Heart left ventricle (tissue), 16 donors: ENCODE measurements at places on chromosomes 5 and 9.

DNA sequence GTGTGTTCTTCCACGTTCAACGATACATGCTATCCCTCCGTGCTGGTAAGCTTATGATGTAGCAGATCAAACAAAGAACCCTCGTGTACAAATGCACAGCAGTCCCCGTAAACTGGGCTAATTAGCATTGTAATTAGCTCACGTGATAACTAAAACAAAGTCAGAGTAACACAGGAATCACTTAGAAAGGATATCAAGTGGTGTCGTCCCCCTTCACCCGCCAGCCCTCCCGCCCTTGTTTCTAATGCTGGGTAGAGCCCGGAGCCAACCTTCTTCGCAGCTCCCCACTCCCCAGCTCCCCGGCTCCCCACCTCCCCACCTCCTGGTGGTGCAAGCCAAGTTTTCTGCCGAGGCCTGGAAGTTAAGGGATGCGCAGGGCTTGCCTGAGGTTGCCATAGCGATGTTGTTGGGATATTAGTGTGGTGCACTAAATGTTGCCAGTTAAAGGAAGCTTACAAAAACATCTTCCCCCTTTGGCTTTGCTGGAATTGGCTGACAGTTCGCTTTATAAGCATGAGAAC lies 357.9 kb upstream of the CCNH start:
- no peak for DNase-seq

DNA sequence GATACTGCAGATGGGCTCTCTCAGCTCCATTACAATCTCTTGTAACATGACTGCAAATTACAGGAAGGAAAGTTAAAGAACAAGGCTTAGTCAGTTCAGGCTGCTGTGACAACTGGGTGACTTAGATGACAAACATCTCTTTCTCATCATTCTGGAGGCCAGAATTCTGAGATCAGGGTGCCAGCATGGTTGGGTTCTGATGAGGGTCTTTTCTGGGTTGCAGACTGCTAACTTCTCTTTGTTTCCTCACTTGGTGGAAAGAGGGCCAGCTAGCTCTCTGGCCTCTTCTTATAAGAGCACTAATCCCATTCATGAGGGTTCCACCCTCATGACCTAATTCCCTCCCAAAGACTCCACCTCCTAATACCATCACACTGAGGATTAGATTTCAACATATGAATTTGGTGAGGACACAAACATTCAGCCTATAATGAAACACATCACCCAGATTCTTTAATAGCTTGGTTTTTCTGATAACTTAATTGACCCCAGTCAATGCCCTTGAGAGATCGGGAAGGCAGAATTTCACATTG lies 73.6 kb upstream of the MAMDC2 start:
- DNase-seq, result no peak

DNA sequence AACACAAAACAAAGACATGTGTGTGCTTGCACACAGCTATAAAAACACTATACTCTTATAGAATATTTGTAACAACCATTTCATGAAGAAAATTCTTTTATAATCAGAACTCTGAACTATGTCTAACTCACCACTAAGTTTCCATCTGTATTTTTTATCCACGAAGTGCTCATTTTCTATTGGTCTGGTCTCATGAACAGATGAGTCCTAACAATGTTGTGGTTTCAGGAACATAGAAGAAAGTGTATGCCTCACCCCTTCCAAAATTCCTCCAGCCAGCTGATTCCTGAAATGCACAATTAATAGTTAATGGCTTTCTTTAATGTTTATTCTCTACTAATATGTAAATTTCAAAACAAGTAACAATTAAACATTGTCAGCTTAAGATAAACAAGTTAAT lies 325.3 kb upstream of the GRAMD2B start:
- no peak for DNase-seq

- DNase-seq, result no peak
These were observed 49.8 kb downstream of the PRRT1B start for GRCh38 chr9:131594906-131595665.

DNA sequence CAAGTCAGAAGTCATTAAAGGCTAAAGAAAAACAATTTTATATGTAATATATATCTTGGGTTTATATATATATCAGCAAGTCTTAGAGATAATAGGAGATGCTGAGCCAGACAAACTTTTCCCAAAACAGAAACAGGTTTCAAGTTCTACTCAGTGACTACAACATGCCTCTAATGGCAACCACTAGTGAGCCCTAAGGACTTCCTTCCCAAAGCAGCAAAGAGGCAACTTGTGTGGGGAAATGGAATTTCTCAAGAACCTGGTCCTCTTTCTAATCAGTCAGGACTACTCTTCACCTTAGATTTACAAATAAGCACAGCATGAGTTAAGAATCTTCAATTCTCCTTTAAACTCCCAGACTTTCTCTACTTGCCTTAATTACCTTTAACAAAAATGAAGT lies 17.6 kb downstream of the RNF38 start:
- DNase-seq, result no peak

GRCh38 chr9:4939118-4939561 lies 45.9 kb upstream of the JAK2 start:
- DNase-seq, result no peak
